ENCODE measurements at places on chromosomes 6 and 20. TPM values are rescaled to one million over a fixed set of nuclear protein-coding genes. Genes with fewer than 3 reads are reported as not detected.

DNA sequence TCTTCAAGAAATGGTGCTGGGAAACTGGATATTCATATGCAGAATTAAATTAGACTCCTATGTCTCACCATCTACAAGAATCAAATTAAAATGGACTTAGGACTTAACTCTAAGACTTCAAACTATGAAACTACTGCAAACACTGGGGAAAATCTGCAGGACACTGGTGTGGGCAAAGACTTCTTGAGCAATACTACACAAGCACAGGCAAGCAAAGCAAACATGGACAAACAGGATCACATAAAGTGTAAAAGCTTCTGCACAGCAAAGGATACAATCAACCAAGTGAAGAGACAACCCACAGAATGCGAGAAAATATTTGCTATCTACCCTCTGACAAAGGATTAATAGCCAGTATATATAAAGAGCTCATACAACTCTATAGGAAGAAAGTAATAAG is 1161.1 kb upstream of the CITED2 start:
- H3K36me3 ChIP-seq: no peaks in the 10 kb centered on the region
- peaks cover 1% of the 10 kb centered on the region for H3K4me1 ChIP-seq
- no peak overlapping the region for H3K4me3 ChIP-seq

DNA sequence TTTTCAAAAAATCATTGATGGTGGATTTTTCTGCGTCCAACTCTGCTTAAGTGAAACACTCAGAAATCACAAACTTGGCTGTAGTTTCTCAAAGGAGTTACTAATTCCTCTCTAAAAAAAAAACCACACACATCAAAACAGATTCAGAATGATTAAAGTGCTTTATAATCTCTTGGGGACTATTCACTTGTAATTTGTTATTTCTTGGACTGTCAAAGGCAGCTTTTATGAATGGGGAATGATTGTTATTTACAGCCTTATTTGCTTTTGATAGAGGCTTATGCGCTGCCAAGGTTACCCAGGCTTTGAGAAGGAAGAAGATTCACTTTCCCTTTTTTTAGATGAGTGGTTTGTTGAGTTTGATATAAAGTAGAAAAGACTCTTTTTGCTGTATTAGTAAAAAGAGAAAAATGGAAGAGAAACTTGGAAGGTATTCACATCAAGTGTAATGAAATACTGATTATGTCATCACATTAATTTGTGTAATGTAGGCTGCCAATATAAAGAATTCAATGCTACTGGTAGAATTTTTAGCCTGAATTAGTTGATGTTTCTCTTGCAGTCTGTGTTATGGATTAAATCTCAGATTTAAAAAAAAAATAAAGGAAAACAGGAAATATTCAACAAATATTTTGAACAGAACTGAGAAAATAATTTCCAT is 381.0 kb upstream of the SASH1 start:
- H3K27me3 ChIP-seq: no peaks in the 10 kb centered on the region
- no peak overlapping the region for H3K4me3 ChIP-seq
- DNase-seq: no peak
- no peaks in the 10 kb centered on the region for H3K36me3 ChIP-seq

GRCh38 chr20:59032023-59032712 is at the start of gene ATP5F1E:
Gene ATP5F1E (minus strand): TSS chr20:59032335. CDS start chr20:59032251, 84 bp downstream.
- DNase-seq: peak; percentile 99
- H3K27me3 ChIP-seq: no peaks in the 10 kb centered on the region
- H3K27ac ChIP-seq: peak within 1 kb of the TSS; percentile 92
- peaks cover 47% of the 10 kb centered on the region for H3K4me1 ChIP-seq
- peaks cover 42% of the 10 kb centered on the region for H3K36me3 ChIP-seq

DNA sequence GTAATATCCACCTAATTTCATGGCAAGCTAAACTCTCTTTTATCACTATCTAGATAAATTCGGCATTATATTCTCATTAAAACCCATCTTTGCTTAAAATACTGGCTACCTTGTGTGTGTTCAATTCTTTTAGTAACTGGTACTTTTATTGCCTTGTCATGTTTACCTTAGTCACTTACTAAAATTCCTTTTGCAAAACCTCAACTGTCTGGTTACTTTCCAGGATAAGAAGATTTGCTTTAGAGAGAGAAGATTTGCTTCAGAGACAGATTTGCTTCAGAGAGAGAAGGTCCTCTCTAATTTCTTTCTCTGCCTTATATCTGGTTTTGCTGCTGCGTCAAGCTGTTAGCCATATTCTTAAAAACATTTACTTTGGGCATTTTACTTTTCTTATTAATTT is 151.5 kb upstream of the MLIP start:
- no peak for DNase-seq
- no peak overlapping the region for H3K27ac ChIP-seq
- no peaks in the 10 kb centered on the region for H3K4me1 ChIP-seq
- no peak overlapping the region for H3K4me3 ChIP-seq

DNA sequence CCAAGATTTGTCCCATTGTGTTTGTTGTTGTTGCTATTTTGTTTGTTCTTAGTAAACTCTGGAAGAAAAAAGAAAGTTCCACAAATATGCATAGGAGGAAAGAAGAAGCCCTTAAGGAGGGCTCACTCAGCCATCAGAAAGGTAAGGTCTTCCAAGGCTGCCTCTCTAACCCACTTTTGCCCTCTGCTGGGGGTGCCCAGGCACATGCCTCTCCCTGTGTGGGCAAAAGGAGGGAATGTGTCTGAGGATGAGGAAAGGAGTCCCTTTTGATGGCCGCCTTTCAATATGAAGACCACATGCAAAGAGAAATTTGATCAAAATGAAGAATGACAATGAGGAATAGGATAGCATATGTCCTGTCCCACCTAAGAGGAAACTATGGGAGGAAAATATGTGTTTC is 248.2 kb upstream of the POU3F2 start:
- H3K27ac ChIP-seq: no peak overlapping the region
- no peak overlapping the region for H3K4me3 ChIP-seq
- H3K4me1 ChIP-seq: no peaks in the 10 kb centered on the region
- H3K36me3 ChIP-seq: no peaks in the 10 kb centered on the region

DNA sequence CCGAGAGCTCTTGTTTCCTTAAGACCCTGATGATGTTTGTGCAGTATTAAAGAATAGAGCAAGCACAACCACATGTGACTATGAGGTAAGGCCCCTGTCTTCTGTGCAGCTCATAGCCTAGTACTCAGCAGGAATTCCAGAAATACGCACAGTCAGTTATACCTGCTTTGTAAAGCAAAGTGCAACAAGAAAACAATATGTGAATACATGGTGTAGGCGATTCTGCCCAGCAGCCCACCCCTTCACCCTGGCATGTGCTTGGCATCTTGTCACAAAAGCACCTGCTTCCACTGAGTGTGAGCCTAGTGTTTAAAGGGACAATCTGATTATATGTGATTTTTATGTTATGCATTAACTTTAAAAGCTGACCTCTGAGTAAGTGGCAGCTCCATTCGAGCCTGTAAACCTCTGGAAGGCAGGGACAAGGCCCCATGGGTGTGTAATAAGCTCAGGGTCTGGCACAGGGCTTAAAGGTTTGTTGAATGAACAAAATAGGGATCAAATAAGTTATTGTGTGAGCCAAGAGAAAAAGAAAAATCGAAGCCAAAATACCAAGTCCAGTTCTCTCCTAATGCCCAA is 148.7 kb downstream of the DOK5 start:
- H3K27ac ChIP-seq: no peak overlapping the region
- no peaks in the 10 kb centered on the region for H3K36me3 ChIP-seq
- no peaks in the 10 kb centered on the region for H3K4me1 ChIP-seq
- no peak for DNase-seq
- peaks cover 2% of the 10 kb centered on the region for H3K27me3 ChIP-seq
- H3K4me3 ChIP-seq: no peak overlapping the region

DNA sequence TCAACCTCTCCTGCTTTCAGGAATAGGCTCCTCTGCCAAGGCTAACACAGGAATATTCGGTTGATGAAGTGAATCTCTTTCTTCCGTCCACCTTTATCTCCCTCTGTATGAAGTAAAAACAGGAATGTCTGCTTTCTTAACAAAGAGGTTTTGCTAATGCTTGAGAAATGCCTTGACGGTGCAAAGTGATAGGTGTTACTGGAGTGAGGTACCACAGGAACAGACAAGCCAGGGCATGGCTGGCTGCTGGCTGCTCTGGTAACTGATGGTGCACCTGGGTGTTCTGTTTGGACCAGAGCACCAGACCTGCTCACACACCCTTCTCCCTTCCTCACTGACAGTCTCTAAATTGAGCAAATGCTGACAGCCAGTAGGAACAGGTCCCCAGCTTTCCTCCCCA is 174.0 kb upstream of the FBXL4 start:
- no peak overlapping the region for H3K4me3 ChIP-seq
- peaks cover 12% of the 10 kb centered on the region for H3K27me3 ChIP-seq
- no peaks in the 10 kb centered on the region for H3K36me3 ChIP-seq

- no peaks in the 10 kb centered on the region for H3K36me3 ChIP-seq
- H3K4me3 ChIP-seq: no peak overlapping the region
- no peak overlapping the region for H3K27ac ChIP-seq
- no peak for DNase-seq
- H3K4me1 ChIP-seq: peaks cover 4% of the 10 kb centered on the region
- H3K27me3 ChIP-seq: no peaks in the 10 kb centered on the region
Measured at GRCh38 chr6:154960299-154960843, 34.7 kb upstream of the TIAM2 start.

- H3K36me3 ChIP-seq: no peaks in the 10 kb centered on the region
- H3K27ac ChIP-seq: no peak overlapping the region
- H3K4me3 ChIP-seq: no peak overlapping the region
- no peaks in the 10 kb centered on the region for H3K4me1 ChIP-seq
- DNase-seq: no peak
Measured at GRCh38 chr6:19719691-19720128, 117.5 kb upstream of the ID4 start.

- no peak overlapping the region for H3K27ac ChIP-seq
- DNase-seq: no peak
- H3K36me3 ChIP-seq: peaks cover 12% of the 10 kb centered on the region
- no peak overlapping the region for H3K4me3 ChIP-seq
- H3K4me1 ChIP-seq: peaks cover 16% of the 10 kb centered on the region
Measured at GRCh38 chr6:5295623-5296022, 34.3 kb downstream of the FARS2 start.

GRCh38 chr6:5532941-5533340 is 271.6 kb downstream of the FARS2 start:
- no peak for DNase-seq
- H3K36me3 ChIP-seq: peaks cover 7% of the 10 kb centered on the region
- no peak overlapping the region for H3K27ac ChIP-seq
- H3K4me1 ChIP-seq: peaks cover 1% of the 10 kb centered on the region

DNA sequence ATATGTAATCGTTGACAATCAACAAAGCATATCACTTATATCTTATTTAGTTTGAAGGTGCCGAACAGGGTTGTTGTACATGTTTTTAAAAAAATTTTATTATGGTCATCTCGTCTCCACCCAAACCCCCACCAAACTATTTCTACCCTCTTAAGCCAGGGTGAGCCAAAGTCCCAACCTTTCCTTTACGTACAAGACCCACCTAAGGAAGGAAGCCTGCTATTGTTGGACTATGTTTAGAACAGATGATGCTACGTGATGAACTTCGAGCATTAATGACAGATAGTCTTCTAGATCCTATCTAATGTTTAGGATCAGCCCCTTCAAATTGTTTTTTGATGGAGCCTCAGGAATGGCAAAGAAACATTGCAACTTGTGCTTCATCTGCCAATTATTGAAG is 44.4 kb downstream of the CLIC5 start:
- peaks cover 7% of the 10 kb centered on the region for H3K27me3 ChIP-seq
- H3K36me3 ChIP-seq: peaks cover 3% of the 10 kb centered on the region
- H3K27ac ChIP-seq: no peak overlapping the region

GRCh38 chr6:43914272-43915147 is 144.5 kb downstream of the VEGFA start:
- no peak overlapping the region for H3K4me3 ChIP-seq
- peaks cover 4% of the 10 kb centered on the region for H3K27me3 ChIP-seq
- no peak overlapping the region for H3K27ac ChIP-seq
- no peaks in the 10 kb centered on the region for H3K36me3 ChIP-seq
- DNase-seq: no peak

GRCh38 chr6:96604420-96604819 is 41.5 kb downstream of the FHL5 start:
- no peak overlapping the region for H3K4me3 ChIP-seq
- H3K27ac ChIP-seq: no peak overlapping the region
- no peaks in the 10 kb centered on the region for H3K4me1 ChIP-seq

- H3K4me3 ChIP-seq: no peak overlapping the region
- peaks cover 3% of the 10 kb centered on the region for H3K36me3 ChIP-seq
- no peaks in the 10 kb centered on the region for H3K27me3 ChIP-seq
- H3K27ac ChIP-seq: no peak overlapping the region
- DNase-seq: no peak
Measured at GRCh38 chr6:14412026-14412425, 294.5 kb downstream of the CD83 start.

DNA sequence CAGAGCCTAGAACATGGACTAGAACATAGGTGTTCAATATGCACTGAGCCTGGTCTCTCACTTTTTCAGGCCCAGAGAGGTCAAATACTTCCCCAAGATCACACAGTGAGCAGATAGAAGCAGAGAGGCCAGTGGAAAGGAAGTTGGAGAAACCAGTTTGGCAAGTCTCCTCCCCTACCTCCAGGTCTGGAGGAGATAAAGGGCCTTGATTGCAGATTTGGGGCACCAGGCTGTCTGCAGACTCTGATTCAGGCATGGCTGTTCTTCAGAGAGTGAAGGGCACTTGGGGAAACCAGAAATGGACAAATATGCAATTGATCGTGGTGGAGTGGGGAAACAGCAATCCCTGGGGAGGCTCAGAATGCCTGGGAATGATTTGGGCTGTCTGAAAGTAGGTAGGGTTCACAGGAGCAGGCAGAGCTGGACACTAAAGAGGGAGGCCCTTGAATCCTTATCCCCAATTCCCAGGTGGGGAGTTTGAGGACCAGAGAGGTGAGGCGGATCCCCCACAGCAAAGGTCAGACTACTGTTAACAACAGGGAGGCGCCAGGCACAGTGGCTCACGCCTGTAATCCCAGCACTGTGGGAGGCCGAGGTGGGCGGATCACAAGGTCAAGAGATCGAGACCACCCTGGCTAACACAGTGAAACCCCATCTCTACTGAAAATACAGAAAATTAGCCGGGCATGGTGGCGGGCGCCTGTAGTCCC is 2.3 kb downstream of the PEDS1 start:
- H3K4me1 ChIP-seq: peaks cover 57% of the 10 kb centered on the region
- peak overlapping the region; percentile 92 for H3K4me3 ChIP-seq
- peak overlapping the region; percentile 89 for H3K27ac ChIP-seq
- H3K27me3 ChIP-seq: no peaks in the 10 kb centered on the region

DNA sequence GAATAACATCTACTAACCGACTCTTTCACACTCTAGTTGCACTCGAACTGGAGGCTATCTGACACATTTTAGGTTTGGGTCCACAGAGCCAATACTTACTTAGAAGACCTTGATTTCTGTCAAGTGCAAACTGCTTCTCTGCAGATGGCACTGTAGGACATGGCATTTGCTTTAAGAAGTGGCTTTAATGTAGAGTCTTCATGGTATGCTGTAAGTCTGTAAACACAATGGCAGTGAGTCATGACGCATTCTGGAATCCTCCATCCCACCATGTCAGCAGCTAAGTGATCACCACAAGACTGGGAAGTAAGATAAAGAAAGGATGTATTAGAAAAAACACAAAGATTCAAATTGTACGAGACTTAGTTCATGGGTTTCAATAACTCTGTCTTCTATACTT is 377.0 kb upstream of the NOX3 start:
- no peak overlapping the region for H3K4me3 ChIP-seq
- H3K4me1 ChIP-seq: no peaks in the 10 kb centered on the region
- no peak for DNase-seq
- peaks cover 2% of the 10 kb centered on the region for H3K27me3 ChIP-seq

Gene BMP6
- not detected for total RNA-seq

Gene ZFAND3
- total RNA-seq: 36.3 TPM

Gene ERVFRD-1
- total RNA-seq: not detected

Gene TNFRSF21
- 0.83 TPM for total RNA-seq

Gene C6orf58
- total RNA-seq: not detected

Gene SLC18B1
- 8.8 TPM for total RNA-seq

Gene PPIL6
- total RNA-seq: 0.53 TPM

Gene FHL5
- not detected for total RNA-seq

All from activated naive CD8-positive, alpha-beta T cell treated with anti-CD3 and anti-CD28 coated beads, Interleukin-2, amount 10 ng/mL, durations not matched to agents 7 days and 5 days (primary cell).